ENCODE measurements at places on chromosomes 1 and 21. TPM values are rescaled to one million over a fixed set of nuclear protein-coding genes. Genes with fewer than 3 reads are reported as not detected.

Gene MRPL55
- total RNA-seq, result 71.8 TPM

Gene IKBKE
- total RNA-seq, result 18.4 TPM

Gene SNX7
- total RNA-seq, result 0.11 TPM

Gene RIMS3
- 1.7 TPM for total RNA-seq

Gene EVA1C
- 13.4 TPM for total RNA-seq

Gene RHCE
- total RNA-seq, result 0.26 TPM

Gene KRTAP12-2
- total RNA-seq, result not detected

Gene APH1A
- total RNA-seq, result 140 TPM

Gene RGS1
- 56.8 TPM for total RNA-seq

Gene TNFRSF18
- total RNA-seq, result 97.1 TPM

Gene NR0B2
- total RNA-seq, result not detected

Gene S100A2
- total RNA-seq, result 0.81 TPM

Gene IRF6
- total RNA-seq, result 1.2 TPM

Gene OR2L8
- not detected for total RNA-seq

Gene CD101
- total RNA-seq, result 0.39 TPM

Gene OR2T2
- not detected for total RNA-seq

Gene TSSK3
- total RNA-seq, result 1.1 TPM

Gene S100A7
- not detected for total RNA-seq

Gene C8A
- total RNA-seq, result not detected

Gene RSPH1
- total RNA-seq, result not detected

Gene S100A7A
- not detected for total RNA-seq

Gene DEGS1
- total RNA-seq, result 46.9 TPM

Gene PLPP3
- 0.22 TPM for total RNA-seq

Gene MEGF6
- 12.0 TPM for total RNA-seq

Gene PCSK9
- not detected for total RNA-seq

Gene SIM2
- total RNA-seq, result not detected

Gene PLA2G2C
- not detected for total RNA-seq

Gene CHI3L1
- not detected for total RNA-seq

Gene FLG2
- not detected for total RNA-seq

Gene VHLL
- 0.35 TPM for total RNA-seq

Gene NID1
- 0.15 TPM for total RNA-seq

Gene PPM1J
- not detected for total RNA-seq

Gene ZNF593OS
- not detected for total RNA-seq

Gene CFHR4
- not detected for total RNA-seq

Gene FMO5
- 0.35 TPM for total RNA-seq

Gene LCE1B
- not detected for total RNA-seq

Gene PLD5
- total RNA-seq, result not detected

Gene IFI44L
- 2.3 TPM for total RNA-seq

Gene SAMD13
- total RNA-seq, result 0.39 TPM

Gene KCNN3
- 0.22 TPM for total RNA-seq

Gene PARP1
- 234 TPM for total RNA-seq

Gene FMO2
- not detected for total RNA-seq

Gene KIF21B
- 37.5 TPM for total RNA-seq

Gene OR2L2
- total RNA-seq, result not detected

Gene CELA2A
- not detected for total RNA-seq

Gene OLFML2B
- total RNA-seq, result 0.22 TPM

Gene SGIP1
- not detected for total RNA-seq

Gene LMNA
- total RNA-seq, result 325 TPM

Gene RXRG
- not detected for total RNA-seq

Gene PEAR1
- total RNA-seq, result not detected

Gene C1orf185
- not detected for total RNA-seq

Gene OR2L5
- total RNA-seq, result not detected
